ENCODE measurements at places on chromosomes 2 and 18.

GRCh38 chr18:48493434-48494230 lies 45.2 kb upstream of the CTIF start:
- DNase-seq = no peak

GRCh38 chr2:71821856-71822255 lies 325.8 kb downstream of the CYP26B1 start:
- DNase-seq = no peak

DNA sequence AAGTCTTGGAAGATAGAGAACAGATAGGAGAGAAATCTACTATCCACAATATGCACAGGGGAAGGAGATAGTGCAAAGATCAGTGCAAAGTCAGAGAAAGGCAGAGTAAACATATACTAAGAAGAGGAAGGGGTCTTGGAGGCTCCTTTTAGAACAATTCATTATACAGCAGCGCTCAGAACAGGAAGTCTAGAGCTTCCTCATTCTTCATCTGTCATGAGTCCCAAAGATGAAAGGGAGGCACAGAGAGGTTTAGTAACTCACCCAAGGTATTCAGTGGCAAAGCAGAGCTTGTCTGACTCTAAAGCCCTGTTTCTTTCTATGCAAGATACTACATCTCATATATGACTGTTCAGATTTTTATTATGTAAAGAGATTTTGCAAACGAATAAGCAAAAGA lies 1.4 kb downstream of the SP110 start:
- DNase-seq = no peak

- no peak for DNase-seq
Observed at GRCh38 chr2:3453190-3453999, 65.9 kb downstream of the ADI1 start.

DNA sequence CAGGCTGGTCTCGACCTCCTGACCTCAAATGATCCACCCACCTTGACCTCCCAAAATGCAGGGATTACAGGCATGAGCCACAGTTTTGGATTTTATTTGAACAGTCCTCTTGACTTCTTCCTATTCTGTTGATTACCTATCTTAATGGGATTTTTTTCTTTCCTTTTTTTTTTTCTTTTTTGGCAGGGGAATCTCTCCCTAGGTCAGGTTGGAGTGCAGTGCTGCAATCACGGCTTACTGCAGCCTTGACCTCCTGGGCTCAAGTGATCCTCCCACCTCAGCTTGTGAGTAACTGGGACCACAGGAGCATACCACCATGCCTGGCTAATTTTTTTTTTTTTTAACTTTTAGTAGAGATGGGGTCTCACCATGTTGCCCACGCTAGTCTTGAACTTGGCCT lies 2.8 kb downstream of the MTHFD2 start:
- DNase-seq = no peak

GRCh38 chr2:8598295-8599165 lies 83.3 kb upstream of the ID2 start:
- peak; percentile 78 for DNase-seq

DNA sequence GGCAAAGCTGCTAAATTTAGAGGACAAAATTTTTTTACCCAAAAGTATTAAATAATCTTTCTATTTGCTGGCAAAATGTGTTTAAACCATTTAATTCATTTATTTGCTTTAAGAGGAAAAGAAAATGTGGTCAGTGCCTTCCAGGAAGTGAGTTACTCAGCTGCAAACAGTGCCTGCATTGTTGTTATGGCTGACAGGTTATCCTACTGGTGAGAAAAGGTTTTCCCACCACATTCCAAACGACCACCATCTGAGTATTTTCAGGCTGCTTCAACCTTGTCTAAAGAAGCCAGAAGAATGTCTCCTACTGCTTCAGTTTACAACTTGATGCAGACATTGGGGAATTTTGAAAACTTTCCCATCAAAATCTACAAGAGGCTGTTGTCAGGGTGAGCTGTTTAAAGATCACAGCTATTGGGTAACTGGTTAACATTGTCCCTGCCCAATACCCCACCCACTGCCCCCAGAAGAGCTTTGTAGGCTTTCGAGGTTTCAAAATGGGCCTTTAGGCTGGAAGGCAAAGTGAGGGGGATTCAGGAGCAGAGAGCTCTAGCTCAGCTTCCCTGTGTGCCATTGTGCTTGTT lies 461.3 kb upstream of the FANCL start:
- no peak for DNase-seq

DNA sequence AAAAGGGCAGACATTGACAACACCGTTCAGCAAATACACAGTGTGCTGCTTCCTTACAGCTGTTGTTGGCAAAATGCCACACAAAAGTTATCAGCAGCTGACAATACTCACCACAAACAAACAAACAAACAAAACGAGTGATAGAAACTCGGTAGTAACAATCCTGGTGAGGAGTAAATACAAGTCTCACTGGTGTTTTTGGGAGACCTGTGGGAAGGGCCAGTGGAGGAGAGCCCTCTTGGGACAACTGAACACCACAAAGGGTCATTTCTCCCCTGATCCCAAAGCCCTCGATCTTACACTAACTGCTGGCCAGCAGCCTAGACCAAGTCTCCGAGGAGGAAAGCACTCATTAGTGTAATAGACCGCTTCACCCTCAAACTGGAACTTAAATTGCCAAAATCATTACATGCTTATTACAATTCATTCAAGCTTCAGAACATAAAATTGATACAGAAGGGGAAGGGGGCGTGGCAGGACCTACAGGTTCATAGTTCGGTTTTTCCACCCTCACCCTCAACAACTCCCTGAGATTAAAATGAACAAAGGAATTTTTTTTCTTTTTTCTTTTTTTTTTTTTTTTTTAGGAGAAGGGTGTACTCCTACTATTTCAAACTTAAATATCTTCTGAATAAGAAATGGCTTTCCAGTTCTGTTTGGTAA lies 5.0 kb downstream of the AP1S3 start:
- DNase-seq = no peak

- DNase-seq = peak; percentile 5
Observed at GRCh38 chr2:67476809-67477790, 80.0 kb downstream of the ETAA1 start.

DNA sequence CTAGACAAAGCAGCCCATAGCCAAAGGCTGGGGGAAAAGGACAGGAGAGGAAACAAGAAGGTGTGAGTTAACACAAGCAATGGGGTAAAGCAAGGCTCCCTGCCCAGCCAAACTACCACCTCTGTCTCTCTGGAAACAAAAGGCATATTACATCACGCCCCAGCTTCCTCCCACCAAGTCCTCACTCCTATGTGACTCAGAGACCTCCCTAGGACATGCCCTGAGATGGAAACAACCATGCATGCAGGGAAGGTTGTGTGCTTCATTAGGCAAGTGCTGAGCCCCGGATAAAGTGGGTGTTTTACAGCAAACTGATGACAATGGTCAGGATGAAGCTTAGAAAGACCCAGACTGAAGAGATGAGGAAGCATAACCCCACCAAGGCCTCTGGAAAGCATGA lies 9.0 kb upstream of the ATRAID start:
- DNase-seq = no peak

DNA sequence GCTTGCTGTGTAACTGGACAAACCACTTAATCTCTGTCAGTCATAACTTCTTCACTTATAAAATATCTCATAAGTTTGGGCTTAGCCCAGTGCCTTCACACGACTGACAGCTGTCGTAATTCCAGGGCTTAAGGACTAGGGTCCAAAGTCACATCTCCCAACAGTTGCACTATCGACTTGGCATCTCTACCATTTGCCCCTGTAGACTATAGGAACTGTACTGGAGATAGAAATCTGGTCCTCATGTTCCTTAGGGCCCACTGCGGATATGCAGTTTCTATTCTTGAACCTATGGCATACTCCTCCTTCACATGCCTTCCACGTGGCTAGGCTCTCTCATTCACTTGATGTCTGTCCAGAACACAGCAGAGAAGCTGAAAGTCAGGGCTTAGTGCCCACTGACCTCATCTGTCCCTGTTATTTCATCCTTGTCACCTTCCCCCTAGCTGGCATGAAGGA lies 2.7 kb downstream of the ABHD1 start:
- DNase-seq = no peak

DNA sequence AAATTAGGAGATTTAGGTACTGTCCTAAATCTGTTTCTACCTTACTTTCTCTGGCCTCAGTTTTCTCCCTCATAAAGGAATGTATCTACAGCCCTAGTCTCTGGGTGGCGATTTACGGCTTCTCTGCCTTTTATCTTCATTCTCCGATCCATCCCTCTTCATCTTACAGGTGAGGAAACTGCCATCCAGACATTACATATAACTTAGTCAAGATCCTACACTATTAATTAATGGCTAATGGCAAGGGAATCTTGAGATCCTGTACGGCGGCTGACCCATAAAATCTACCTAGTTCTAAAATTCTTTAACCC lies 386 bp upstream of the YIPF4 start:
- DNase-seq = no peak
